ENCODE measurements at places on chromosomes 4 and X.
A peak's percentile ranks its signal among the peaks of the same experiment; 100 is the strongest.

DNA sequence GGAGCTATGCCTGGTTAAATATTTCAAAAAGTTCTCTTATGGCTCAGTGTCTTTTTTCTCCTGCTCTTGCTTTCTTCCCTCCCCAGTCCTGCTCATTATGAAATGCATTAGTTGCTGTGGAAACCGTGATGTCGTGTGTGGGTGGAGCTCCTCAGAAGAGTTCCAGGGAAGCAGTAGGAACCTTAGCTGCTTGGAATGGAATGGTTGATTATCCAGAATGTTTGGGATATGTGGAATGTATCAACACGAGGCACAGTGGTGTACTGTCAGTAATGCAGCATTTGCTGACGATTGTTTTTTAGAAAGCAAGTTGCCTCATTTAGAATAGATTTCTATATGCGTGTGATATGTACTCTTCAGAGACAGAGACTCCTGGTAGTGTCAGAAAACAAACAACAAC lies 333.2 kb downstream of the ARHGAP10 start:
- no peak for DNase-seq

DNA sequence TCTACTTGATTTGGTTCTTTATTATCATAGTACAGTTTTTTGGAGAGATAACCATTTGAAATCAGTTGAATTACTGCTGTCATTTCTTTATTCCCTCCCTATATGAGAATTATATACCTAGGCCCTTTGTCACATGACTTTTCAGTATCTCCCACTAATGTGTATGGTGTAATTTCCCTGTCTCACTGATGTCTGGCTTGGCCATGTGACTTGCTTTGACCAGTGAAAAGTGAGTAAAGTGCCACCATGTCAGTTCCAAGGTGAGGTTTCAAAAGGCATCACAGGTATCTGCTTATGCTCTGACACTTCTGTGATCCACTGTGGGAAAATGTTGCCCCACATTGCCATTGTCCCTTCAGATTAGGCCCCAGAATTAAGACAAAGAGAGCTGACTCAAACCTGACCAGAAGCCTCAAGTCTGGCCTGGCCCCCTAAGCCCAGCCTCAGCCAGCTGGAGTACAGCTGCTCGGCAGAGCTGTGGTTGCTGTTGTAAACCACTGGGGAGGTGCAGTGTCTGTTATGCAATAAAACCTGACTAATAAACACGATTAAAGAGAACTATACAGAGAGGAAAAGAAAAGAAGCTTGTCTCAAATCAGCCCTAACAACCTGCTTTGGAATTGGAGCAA lies 27.5 kb downstream of the SETD7 start:
- no peak for DNase-seq

- DNase-seq, result no peak
These were observed 13.8 kb downstream of the BCOR start for GRCh38 chrX:40083979-40084359.

- DNase-seq, result no peak
These were observed 154.6 kb downstream of the AFAP1 start for GRCh38 chr4:7785017-7785416.

GRCh38 chr4:168636506-168637196 lies 139.8 kb downstream of the PALLD start:
- no peak for DNase-seq

DNA sequence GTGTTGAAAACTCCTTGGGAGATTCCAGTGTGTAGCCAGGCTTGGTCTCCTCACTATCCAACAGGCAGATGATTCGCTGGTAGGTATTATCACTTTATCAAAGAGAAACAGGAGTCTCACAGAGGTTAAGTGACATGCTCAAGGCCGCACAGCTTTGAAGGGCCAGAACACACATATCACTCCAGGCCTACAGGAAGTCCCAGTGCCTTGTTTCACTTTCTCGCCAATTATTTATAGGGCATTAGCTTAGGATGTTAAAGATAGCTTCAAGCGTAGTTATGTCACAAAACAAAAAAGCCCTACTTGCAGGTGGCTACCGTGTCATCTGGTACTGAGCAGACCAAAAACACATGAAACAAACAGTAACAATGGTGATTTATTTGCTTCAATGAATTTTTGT lies 13.2 kb downstream of the ATP8A1 start:
- DNase-seq, result no peak

GRCh38 chr4:89469930-89470375 lies 162.4 kb upstream of the GPRIN3 start:
- DNase-seq, result no peak

DNA sequence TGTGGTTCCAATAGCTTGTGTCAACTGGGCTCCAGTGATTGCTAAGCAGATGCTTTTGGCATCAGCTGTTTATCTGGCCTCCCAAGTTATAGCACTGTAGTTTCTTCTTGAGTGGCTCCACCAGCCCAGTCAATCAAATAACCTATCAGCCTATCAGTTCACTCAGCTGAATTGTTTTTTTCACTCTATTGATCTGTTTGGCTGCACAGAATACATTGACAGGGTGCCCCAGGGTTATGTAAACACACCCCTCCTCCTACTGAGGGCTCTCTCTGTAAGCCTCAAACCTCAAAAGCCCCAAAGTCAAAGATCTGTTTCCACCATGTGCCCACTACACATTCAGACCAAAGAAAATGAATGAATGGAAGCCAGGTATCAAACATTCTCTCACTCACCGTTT lies 214.0 kb downstream of the HS6ST2 start:
- no peak for DNase-seq

DNA sequence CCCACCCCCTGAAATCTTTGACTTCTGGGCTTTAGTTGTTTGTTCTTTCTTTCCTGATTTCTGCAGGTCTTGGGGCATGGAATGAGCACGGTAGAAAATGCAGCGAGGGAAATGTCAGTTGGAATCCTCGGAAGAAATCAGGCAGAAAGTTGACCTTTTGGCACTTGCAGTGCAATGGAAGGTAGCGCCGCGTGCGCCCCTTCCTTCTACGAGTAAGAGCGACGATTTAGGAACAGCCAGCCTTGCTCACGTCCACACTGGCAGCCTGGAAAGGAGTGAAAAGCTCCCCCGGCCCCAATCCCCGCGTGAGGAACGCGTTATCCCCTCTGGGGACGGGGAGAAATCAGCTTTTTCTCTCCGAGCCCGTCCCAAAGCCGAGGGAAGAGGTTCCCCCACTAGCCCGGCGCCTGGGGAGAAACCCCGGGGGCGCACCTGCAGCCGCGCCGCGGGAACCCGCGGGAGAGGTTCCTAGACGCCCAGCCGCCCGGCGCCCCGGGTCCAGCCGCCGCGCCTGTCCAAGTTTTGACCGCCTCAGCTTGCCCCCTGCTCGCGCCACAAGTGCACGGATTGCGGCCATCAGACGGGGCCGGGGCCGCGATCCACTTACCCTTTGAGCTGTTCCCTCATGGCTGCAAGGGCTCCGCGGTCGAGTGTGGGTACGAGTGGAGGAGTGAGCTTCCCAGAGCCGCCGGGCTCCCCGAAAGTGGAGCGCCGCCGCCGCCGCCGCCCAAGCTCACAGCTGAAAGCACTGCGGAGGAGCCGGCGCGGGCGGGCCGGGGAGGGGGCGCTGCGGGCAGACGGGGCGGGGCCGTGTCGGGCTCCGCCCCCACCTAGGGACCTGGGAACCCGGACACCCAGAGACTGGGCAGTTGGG lies 194.6 kb upstream of the FTHL17 start:
- DNase-seq, result no peak

GRCh38 chrX:149493567-149494562 lies 11.2 kb downstream of the IDS start:
- no peak for DNase-seq

- DNase-seq, result no peak
These were observed 152.2 kb upstream of the PPARGC1A start for GRCh38 chr4:24042094-24042493.

DNA sequence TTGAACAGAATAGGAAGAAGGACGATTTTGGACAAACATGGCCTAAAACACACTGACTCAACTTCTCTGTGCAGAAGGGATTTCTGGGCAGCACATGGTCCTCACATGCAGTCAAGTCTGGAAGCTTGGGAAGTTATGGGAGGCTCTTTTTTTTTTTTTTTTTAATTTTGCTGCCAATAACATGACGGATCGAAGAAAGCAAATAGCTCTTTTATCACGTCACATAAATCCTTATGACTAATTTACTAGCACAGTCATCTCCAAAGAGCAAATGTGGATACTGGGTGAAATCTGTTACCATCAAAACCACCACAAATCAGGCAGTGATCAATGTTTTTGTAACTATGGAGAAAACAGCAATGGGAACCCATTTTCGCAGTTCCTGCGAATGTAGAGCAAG lies 193.3 kb upstream of the FAM9B start:
- DNase-seq, result no peak

DNA sequence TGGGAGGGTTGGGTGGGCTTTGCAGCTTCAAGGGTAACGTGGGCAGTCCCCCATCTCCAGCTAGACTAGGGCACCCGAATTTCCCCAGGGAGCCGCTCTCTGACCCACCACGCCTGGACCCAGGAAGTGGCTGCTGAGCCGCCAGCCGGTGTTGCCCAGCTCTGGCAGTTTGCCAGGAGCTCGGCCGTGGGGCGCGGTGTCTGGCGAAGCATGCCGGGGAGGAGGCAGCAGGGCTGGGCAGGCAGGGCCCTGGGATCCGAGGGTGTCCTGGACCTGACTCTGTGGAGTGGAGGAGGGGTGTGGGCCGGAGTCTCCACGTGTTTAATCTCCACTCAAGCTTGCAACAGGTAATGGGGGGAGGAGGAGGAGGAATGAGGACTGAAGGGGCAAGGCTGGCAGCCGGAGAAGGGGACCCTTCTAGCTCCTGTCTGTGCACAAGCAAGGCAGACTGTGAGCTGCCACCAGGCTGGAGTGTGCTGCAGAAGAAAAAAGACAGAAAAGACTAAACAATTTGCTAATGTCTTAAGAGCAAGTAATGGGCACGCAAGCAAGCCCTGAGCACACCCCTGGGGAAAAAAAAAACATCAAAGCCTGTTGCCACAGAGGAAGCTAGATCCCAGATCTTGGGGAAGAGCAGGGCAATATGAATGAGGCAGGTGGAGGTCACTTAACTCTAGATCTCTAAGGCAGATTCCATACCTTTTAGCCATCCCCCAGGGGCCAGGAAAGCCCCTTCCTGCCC lies 2.4 kb downstream of the LONRF3 start:
- peak; percentile 10 for DNase-seq

DNA sequence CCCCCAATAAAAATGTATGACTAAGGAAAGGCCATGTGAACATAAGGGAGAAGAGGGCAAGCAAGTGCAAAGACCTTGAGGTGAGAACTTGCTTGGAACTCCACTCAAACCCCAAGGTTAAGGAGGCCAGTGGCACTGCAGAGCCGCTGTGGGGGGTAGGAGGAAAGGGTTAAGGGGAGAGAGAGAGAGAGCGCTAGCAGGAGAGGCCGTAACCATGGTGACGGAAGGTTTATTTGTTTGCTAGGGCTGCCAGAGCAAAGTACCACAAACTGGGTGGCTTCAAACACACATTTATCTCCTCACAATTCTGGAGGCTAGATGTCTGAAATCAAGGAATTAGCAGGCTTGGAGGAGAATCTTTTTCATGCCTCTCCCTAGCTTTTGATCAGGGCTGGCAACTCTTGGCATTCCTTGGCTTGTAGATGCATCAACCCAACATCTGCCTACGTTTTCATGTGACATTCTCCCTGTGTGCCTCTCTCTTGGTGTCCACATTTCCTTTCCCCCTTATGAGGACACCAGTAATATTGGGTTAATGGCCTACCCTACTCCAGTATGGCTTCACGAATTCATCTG lies 35.2 kb downstream of the SMIM20 start:
- no peak for DNase-seq

GRCh38 chr4:98802770-98803198 lies 126.1 kb downstream of the EIF4E start:
- DNase-seq, result no peak

DNA sequence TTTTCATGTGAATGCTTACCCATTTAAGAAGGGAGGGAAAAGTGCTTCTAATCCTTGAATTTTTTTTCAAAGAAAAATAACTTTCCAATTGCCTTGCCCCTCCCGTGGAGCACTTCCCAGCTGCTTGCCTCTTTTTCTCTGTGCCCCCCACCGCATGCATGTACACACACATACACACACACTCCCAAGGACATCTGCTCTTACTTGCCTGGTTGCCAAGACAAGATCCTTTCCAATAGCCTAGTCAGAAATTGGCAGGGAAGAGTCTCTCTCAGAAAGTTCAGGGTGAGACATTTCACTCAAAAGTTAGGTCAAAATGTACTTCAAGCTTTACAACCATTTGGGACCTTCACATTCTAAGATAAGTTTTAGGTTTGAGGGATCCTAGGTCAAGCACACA lies 10.9 kb downstream of the HHIP start:
- no peak for DNase-seq

DNA sequence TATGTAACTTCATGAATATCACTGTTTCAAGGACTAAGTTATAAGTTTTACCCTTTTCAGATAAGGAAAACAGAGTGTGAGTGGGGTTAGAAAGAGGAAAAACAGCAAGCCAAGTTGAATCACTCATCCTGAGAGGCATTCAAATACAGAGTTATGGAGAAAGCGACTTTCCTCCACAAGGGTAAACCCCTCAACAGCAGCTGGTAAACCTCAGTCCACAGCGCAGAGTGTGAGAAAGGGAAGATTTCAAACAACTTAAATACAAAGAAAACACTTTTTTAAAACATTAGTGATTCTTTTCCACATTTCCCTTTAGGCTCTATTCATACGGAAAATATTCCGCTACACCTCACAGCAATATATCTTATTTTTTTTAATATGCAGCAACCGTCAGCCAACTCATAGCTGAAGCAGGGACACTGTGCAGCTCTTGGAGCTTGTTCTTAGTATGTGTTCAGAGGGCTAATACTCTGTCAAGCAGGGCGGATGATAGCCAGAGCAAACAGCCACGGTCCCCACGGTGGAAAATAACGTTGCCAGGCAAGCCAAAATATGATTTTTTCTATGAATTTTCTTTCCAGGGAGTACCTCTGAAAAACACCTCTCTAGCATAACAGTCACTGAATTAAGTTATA lies 488.9 kb upstream of the FAT1 start:
- DNase-seq, result no peak

- DNase-seq, result no peak
These were observed 27.2 kb upstream of the SLC34A2 start for GRCh38 chr4:25628451-25628850.

- peak; percentile 94 for DNase-seq
These were observed 37.3 kb downstream of the TSC22D3 start for GRCh38 chrX:107738272-107738671.

DNA sequence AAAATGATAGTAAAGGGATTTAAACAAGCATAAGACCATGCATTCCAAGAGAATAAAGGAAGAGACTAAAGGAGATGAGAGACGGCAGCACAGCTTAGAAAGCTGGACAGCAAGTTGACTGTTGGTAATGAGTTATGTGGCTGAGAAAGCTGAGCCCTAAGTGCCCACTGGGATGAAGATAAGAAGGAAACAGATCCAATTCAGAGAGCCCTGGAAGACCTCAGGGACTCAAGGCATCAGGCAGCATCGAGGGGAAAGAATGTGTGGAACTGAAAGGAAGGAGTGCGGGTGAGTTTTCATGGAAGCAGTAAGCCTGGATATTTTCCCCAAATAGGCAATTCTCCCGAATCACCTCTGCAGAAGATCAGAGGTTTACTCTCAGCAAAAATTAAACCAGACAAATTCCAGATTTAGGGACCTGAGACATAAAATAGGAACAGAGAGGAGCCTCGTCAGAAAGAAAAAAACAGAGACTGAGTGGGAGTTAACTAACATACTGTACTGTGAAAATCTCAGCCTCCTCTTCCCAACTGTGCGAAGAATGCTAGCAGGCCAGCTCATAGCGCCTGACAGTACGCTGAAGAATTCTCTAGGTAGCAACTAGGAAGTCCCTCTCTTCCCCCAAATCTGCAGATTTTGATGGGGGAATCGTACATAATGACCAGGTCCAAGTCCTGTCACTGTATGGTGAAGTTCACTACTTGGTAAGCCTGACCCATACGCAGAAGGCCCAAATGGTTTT lies 187.7 kb upstream of the TAPT1 start:
- DNase-seq, result no peak

- no peak for DNase-seq
These were observed 123.6 kb upstream of the INTU start for GRCh38 chr4:127509155-127509554.

GRCh38 chr4:17236686-17237085 lies 275.2 kb downstream of the QDPR start:
- DNase-seq, result no peak
